ENCODE measurements at places on chromosomes 2 and 18. TPM values are rescaled to one million over a fixed set of nuclear protein-coding genes. Genes with fewer than 3 reads are reported as not detected.

- peak within 1 kb of the TSS; percentile 94 for H3K27ac ChIP-seq
- H3K4me3 ChIP-seq: peak within 1 kb of the TSS; percentile 94
- peaks cover 4% of the 10 kb centered on the region for H3K36me3 ChIP-seq
- no peaks in the 10 kb centered on the region for H3K27me3 ChIP-seq
- no peaks in the 10 kb centered on the region for H3K4me1 ChIP-seq
- no peak for DNase-seq
Measured at GRCh38 chr2:70978341-70979179, at the start of gene ANKRD53. Gene ANKRD53, plus strand, starts transcription at chr2:70978630. Its CDS starts 16 bp downstream, at chr2:70978646.

GRCh38 chr18:52341103-52341432 is 1.1 kb downstream of the DCC start:
- no peak overlapping the region for H3K4me3 ChIP-seq
- no peaks in the 10 kb centered on the region for H3K27me3 ChIP-seq
- H3K4me1 ChIP-seq: no peaks in the 10 kb centered on the region

- H3K27ac ChIP-seq: no peak overlapping the region
- no peaks in the 10 kb centered on the region for H3K27me3 ChIP-seq
- H3K4me3 ChIP-seq: no peak overlapping the region
Measured at GRCh38 chr2:21890716-21891115, 766.9 kb downstream of the TDRD15 start.

DNA sequence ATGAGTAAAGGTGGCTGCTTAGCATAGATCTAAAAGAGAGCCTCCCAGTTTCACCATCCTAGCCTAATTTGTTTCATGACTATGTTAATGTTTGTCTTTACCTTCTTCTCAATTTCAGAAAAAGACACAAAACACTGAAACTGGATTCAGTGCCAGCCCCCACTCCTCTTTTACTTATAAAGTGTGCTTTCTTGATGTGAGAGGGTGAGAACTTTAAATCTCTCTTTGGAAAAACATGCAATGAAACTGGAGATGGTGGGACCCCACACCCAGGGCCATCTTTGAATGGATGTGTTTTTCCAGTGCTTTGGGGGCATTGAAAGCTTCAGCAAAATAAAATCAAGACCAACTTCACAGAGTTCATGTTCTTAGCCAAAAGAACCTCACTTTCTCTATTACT is 185.9 kb downstream of the CYRIA start:
- DNase-seq: no peak
- no peak overlapping the region for H3K27ac ChIP-seq
- no peaks in the 10 kb centered on the region for H3K36me3 ChIP-seq
- H3K4me3 ChIP-seq: no peak overlapping the region
- no peaks in the 10 kb centered on the region for H3K27me3 ChIP-seq

GRCh38 chr2:69549421-69549820 is 94.1 kb downstream of the AAK1 start:
- no peaks in the 10 kb centered on the region for H3K27me3 ChIP-seq
- H3K36me3 ChIP-seq: no peaks in the 10 kb centered on the region
- DNase-seq: no peak
- H3K4me3 ChIP-seq: no peak overlapping the region
- peaks cover 2% of the 10 kb centered on the region for H3K4me1 ChIP-seq

DNA sequence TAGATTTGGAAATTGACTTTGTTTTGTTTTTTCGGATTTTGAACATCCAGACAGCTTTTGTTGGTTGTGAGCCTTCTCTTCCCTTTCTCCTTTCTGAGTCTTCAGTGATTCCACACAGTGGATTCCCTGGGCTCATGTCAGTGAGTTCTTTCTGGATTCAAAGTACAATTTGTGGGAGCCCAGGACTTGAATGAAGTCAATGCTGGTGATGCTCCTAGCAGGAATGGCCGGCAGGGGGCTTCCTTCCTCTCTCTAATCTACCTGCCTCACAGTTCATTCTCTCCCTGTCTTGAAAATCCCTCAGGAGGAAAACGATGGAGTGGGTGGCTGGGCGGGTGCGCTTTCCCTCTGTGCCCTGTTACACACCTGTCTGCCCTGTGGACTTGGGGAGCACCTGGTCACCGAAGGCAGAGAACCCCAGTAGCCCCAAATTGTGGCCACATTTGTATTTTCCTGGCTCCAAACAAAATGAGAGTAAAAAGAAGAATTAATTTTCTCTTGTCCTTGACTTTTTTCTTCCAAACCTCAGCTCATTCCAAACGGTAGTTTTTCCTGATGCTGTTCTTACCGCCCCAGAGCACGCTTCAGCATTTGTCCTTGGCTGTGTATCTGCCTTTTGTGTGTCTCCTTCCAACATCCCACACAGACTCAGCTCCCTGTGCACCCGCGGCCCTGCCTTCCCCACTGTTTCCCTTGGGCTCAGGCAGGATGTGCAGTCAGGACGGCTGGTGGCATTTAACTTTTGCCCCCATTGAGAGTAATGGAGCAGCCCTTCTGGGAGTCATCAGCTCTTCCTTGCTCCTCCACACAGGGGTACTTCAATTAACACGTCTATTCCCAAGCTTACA is 86.6 kb downstream of the MARCO start:
- DNase-seq: no peak
- H3K27ac ChIP-seq: no peak overlapping the region
- H3K36me3 ChIP-seq: no peaks in the 10 kb centered on the region
- no peak overlapping the region for H3K4me3 ChIP-seq
- no peaks in the 10 kb centered on the region for H3K4me1 ChIP-seq

DNA sequence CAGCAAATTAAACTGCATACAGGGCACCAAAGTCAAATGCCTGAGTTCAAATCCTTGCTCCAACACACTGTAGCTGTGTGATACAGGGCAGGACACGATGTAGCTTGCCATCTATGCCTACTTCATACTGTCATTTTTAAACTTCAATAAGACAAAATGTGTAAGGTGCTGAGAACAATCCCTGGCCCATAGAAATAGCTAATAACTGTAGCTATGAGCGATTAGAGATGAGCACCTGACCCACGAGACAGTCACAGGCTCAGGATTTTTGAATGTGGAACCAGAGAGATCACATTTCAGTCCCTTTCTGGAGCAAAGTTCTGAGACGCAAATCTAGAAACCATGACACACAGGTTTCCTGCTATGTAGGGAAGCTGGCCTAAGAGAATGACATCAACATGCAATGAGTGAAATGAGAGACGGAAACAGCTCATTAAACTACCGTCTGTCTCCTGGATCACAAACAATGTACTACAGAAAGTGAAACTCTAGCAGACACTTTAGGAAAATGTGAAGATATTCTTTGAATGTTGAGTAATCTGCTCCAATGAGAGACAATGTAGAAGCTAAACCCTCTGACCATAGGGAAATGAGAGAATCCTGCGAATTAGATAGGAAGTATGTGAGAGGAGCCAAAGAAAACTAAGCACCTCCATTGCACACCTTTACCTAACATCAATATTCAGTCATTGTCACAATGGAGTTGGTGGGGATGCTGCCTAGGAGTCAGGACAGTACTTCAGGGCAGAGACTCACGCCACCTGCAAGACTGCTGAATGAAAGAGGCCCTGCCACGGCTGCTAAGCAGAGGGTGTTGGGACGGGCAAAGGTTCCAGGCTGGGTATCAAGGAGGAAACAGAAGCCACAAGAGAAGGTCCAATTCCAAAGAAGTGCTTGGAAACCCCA is 25.5 kb downstream of the B4GALT6 start:
- DNase-seq: no peak
- H3K36me3 ChIP-seq: no peaks in the 10 kb centered on the region
- H3K4me3 ChIP-seq: no peak overlapping the region
- H3K27me3 ChIP-seq: no peaks in the 10 kb centered on the region
- no peaks in the 10 kb centered on the region for H3K4me1 ChIP-seq
- H3K27ac ChIP-seq: no peak overlapping the region

DNA sequence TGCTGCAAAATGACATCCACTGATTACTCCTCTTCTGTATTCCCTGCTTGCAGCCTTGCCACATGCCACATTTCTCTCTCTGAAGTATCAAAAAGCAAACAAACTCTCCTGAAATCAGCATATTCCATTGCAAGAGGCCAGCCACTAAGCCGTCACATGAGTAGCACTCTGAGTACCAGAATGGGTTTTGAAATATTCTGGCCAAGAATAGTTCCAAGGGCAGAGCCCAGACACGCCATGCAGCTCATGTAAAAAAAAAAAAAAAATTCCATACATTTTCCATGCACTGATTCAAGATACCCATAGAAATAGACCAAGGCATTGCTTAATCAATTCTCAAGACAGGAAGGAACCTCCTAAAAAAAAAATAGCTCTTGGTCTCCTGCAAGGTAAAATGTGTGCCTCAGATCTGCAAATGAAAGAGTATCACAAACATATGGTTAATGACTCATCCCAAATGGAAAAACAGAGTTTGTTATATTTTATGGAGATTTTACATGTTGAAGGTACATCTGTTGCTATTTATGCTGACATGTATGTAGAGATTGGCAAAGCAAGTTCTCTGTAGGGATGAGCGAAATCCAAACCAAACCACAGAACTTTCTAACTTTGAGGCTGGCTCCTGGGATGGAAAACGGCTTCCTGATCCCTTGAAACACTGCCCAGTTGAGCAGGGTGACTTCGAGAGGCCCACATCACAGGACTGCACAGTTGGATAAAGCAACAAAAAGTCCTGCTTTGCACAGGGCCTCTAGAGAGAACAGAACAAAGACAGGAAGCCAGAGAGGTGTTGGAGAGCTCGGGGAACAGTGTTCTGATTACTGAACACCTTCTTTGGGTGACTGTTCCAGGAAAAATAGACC is 346.2 kb downstream of the ZNF521 start:
- no peaks in the 10 kb centered on the region for H3K4me1 ChIP-seq
- no peak overlapping the region for H3K4me3 ChIP-seq
- H3K27ac ChIP-seq: no peak overlapping the region
- H3K36me3 ChIP-seq: no peaks in the 10 kb centered on the region
- no peak for DNase-seq
- H3K27me3 ChIP-seq: no peaks in the 10 kb centered on the region

GRCh38 chr2:227634201-227634600 is 16.9 kb downstream of the SCYGR4 start:
- H3K36me3 ChIP-seq: no peaks in the 10 kb centered on the region
- H3K4me1 ChIP-seq: no peaks in the 10 kb centered on the region
- H3K4me3 ChIP-seq: no peak overlapping the region
- H3K27ac ChIP-seq: no peak overlapping the region
- DNase-seq: no peak

DNA sequence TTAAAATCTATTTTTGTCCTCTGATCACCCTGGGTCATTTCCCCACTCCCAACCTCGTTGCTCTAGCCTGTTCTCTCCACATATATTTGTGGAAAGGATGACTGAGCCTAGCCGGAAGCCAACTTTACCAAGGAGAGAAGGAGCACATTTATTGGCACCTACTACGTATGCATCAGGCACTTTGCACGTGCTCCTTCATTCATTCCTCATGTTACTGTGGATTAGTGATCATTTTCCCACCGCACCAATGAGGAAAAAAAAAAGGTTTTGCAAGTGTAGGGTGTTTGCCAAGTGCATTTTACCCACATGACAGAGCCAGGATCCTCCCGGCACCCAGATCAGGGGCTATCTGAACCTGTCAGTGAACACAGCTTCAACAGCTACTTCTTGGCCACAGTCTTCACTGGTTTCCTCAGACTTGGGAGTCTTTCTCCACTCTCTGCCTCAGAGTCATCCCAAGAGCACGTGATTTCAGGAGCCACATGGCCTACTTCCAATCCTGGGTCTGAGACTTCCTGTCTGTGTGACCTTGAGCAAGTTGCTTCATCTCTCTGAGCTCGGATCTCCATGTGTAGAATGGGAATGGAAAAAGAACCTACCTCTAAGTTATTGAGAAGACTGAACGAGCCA is 1.9 kb upstream of the C1QL2 start:
- DNase-seq: no peak
- H3K36me3 ChIP-seq: no peaks in the 10 kb centered on the region
- H3K4me3 ChIP-seq: no peak overlapping the region

GRCh38 chr18:62280058-62280457 is 45.1 kb upstream of the TNFRSF11A start:
- no peak for DNase-seq
- H3K36me3 ChIP-seq: no peaks in the 10 kb centered on the region
- H3K4me1 ChIP-seq: peaks cover 22% of the 10 kb centered on the region
- H3K27ac ChIP-seq: no peak overlapping the region
- H3K4me3 ChIP-seq: no peak overlapping the region

- no peak overlapping the region for H3K4me3 ChIP-seq
- no peak for DNase-seq
- H3K27me3 ChIP-seq: no peaks in the 10 kb centered on the region
- peaks cover 9% of the 10 kb centered on the region for H3K4me1 ChIP-seq
Measured at GRCh38 chr2:216340280-216340631, 32.0 kb downstream of the MARCHF4 start.

GRCh38 chr18:36851202-36851590 is 22.3 kb downstream of the KIAA1328 start:
- H3K4me1 ChIP-seq: no peaks in the 10 kb centered on the region
- no peak overlapping the region for H3K27ac ChIP-seq
- no peak overlapping the region for H3K4me3 ChIP-seq

- no peaks in the 10 kb centered on the region for H3K4me1 ChIP-seq
- H3K27ac ChIP-seq: no peak overlapping the region
- H3K36me3 ChIP-seq: no peaks in the 10 kb centered on the region
- H3K27me3 ChIP-seq: no peaks in the 10 kb centered on the region
- H3K4me3 ChIP-seq: no peak overlapping the region
Measured at GRCh38 chr2:48124592-48124991, 218.3 kb upstream of the FBXO11 start.

- H3K4me1 ChIP-seq: no peaks in the 10 kb centered on the region
- no peak overlapping the region for H3K4me3 ChIP-seq
- no peaks in the 10 kb centered on the region for H3K36me3 ChIP-seq
- H3K27me3 ChIP-seq: no peaks in the 10 kb centered on the region
- H3K27ac ChIP-seq: no peak overlapping the region
Measured at GRCh38 chr2:179917272-179917671, 55.9 kb upstream of the ZNF385B start.

The DCDC2C gene
- 2.4 TPM for total RNA-seq

The PLA2R1 gene
- total RNA-seq: 9.3 TPM

The WDCP gene
- total RNA-seq: 1.9 TPM

The DSG3 gene
- not detected for total RNA-seq

The CFAP65 gene
- not detected for total RNA-seq

The PCARE gene
- not detected for total RNA-seq

All from ascending aorta (tissue), 2 donors.